ENCODE measurements at places on chromosomes 2 and 18.

GRCh38 chr2:25920336-25920735 is 42.0 kb upstream of the ASXL2 start:
- no peak for DNase-seq

- DNase-seq, result no peak
These were observed 611 bp downstream of the NOL10 start for GRCh38 chr2:10688921-10689807.

DNA sequence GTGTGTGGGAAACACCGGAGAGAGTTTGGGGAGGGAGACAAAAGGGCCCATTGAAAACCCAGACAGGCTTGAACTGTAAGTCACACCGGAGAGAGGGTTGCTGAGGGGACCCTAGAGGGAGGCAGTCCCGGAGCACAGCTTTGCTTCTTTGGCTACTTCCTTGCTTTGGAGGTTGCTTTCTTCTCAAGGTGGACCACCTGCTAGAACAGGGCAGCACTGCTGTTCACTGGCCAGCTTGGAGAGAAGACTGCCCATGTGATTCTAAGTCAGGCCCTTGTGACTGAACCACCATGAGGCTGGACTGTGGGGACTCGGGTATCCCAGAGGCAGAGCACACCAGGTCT is 4.4 kb downstream of the ACTG2 start:
- DNase-seq, result no peak

GRCh38 chr2:112776113-112776512 is 8.2 kb downstream of the IL1A start:
- no peak for DNase-seq

DNA sequence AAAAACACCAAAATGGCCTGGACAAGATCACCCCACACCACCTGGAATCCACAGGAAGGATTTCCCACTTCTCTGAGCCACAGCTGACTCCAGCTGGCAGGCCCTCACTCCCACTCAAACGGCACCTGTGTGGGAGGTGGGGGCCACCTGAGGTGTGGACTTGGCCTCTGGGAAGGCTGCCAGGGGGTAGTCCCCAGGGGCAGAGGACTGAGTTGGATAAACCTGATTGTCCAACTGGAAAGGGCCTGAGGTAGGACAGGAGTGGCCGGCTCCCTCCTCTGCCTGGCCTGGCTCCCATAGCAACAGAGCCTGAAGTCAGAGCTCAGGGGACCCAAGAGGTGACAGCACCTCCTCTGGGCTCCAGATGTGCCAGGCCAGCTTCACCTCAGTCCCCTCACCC is 300.2 kb downstream of the CELF4 start:
- DNase-seq, result peak; percentile 9

Measured in CD8-positive, alpha-beta memory T cell (primary cell).